Activated CD8-positive, alpha-beta memory T cell treated with anti-CD3 and anti-CD28 coated beads for 4 hours (primary cell): ENCODE measurements at places on chromosomes 13 and 19.

GRCh38 chr13:32117701-32118100, 86.1 kb downstream of the FRY start:
- no peak for DNase-seq

DNA sequence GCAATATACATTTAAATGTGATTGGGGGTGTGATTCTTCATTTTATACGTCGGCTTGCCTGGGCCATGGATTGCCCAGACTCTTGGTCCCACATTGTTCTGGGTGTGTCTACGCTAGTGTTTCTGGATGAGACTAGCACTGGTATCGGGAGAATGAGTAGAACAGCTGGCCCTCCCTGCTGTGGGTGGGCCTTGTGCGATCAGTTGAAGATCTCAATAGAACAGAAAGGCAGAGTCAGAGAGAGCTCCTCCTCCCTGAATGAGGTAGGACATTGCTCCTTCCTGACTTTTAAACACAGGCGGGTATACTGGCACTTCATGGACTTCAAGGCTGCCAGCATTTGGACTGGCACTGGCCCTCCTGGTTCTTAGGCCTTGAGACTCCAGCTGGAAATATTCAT, 603.0 kb downstream of the LIG4 start:
- no peak for DNase-seq

DNA sequence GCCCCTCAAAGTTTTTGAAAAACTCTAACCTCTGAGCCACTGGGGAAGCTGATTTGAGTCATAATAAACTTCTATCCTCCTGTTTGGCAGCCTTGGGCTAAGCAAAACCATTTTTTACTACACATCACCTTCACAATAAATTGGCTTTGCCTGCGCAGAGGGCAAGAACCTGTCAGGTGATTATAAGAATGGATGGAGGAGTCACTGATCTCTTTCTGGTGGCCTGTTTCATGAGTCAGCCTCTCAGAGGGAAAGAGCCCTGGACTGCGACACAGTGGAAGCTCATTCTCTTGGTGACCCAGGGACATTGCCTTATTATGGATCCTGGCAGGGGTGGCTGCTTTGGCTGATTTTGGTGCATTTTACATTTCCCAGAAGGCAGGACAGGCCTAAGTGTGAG, 17.5 kb upstream of the PSG9 start:
- DNase-seq, result no peak

- DNase-seq, result no peak
Observed at GRCh38 chr13:51532736-51533197, 51.5 kb upstream of the WDFY2 start.

DNA sequence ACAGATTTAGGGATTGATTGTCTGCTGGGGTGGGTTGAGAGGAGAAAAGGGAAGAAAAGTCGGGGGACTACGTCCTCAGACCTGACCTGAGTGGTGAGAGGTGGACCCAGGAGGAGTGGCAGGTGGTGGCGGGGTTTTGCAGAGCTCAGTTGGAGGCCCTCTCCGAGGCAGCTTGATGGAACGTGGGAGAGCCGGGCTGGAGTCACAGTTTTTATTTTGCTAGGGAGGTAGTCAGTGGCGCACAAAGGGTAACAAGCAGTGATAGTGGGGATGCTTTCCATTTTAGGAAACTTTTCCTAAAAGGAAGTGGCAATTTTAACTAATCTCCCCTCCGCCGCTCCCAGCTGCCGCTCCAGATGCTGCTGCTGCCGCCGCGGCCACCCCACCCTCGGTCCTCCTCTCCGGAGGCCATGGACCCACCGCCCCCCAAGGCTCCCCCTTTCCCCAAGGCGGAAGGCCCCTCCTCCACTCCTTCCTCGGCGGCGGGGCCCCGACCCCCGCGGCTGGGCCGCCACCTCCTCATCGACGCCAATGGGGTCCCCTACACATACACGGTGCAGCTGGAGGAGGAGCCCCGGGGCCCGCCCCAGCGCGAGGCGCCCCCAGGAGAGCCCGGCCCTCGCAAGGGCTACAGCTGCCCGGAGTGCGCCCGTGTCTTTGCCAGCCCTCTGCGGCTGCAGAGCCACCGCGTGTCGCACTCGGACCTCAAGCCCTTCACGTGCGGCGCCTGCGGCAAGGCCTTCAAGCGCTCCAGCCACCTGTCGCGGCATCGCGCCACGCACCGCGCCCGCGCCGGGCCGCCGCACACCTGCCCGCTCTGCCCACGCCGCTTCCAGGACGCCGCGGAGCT, 1.1 kb upstream of the ZNF581 start:
- DNase-seq, result no peak

GRCh38 chr13:58908019-58908679, 1255.6 kb downstream of the DIAPH3 start:
- no peak for DNase-seq

- no peak for DNase-seq
Observed at GRCh38 chr19:10238172-10238783, 7.1 kb upstream of the S1PR2 start.

GRCh38 chr19:718251-718951, 9.7 kb downstream of the PALM start:
- DNase-seq, result no peak

DNA sequence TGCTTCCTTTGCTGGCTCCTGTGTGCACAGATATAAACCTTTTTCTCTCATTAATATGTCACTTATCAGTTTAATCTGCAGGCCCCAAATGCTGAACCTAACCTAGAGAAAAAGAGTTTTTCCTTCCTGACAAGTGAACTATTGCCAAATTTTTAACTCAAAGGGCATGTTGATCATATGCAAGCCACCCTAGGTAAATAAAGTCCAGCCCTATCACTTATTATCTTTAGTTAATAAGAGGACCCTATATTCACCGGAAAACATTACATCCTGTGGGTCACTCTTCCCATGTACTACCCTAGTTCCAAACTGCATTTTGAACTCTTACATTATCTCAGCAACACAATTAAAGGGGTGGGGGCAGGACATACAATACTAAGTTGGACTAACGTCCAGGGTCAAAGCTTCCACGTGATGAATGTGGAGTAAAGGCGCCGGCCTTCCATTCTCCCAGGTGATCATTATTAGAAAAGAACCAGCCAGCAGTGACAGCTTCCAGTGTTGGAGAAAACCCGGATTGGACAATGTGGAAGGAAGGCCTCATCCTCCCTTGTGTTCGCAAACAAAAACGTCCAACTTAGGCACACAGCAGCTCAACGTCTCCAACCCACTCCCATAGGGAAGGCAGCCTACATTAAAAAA, 86.6 kb downstream of the STK24 start:
- no peak for DNase-seq

DNA sequence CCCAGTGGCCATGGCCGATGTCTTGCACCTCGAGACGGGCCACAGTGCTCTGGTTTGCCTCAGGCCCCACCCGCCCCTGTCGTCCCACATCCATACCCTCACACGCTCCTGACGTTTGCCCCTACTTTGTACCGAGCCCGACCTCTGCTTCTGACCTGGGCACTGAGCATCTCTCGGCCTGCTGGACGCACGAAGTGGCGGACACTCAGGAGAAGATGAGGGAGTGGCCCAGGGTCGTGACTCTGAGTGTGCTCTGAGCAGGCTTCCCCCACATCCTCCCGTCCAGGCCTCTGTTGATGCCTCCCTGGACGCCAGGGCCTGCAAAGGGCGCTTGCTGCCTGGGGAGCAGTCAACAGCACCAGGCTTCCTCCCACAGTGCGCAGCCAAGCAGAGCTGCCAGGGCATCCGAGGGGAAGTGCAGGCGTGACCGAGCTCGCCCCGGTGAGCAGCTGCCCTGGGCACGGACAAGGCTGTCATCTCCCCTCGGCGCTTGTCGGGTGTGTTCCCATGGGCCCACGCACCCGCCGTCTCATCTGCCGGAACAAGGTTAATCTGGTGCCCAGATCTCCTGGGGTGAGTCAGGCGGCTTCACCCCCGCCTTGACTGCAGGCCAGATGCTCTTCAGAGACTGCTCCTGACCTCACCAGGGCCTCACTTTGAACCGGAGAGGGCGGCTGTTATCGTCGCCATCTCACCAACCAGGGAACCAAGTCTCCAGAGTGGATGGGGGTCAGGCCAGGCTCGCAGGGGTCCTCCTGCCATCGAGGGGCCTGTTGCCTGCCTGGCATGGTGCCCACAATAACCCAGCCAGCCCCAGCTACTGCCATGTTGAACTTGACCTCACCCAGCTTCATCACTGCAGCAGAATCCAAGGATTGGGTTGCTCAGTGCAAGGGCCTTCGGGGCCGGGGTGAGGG, 27.2 kb downstream of the COMP start:
- DNase-seq, result no peak

- no peak for DNase-seq
Observed at GRCh38 chr13:89029062-89029461, 1357.9 kb downstream of the SLITRK5 start.

GRCh38 chr13:79191501-79191900, 214.6 kb downstream of the RBM26 start:
- no peak for DNase-seq

DNA sequence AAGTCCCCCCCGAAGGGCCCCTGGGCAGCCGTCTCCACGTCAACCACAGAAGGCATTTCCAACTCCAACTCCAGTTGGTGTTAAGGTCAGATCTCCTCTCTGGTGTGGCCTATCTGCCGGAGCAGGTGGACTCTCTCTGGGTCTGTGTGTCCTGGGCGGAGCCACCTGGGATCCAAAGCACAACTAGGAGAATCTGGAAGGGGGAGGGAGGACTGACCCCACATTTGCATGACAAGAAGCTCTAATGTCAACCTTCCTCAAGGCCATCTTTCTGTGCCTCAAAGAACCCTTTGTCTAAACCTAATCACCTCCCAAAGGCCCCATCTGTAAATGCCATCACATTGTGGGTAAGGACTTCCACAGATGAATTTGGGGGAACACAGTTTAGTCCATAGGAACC, 381.5 kb downstream of the UQCRFS1 start:
- no peak for DNase-seq

- DNase-seq, result no peak
Observed at GRCh38 chr13:74203576-74203975, 69.4 kb upstream of the KLF12 start.
